Kasumi-1 (cell line): ENCODE measurements at places on chromosomes 4 and X.

GRCh38 chrX:3815896-3816664 is 102.6 kb upstream of the PRKX start:
- peak; percentile 33 for DNase-seq

- no peak for DNase-seq
Observed at GRCh38 chrX:39750848-39751247, 346.9 kb downstream of the BCOR start.

GRCh38 chr4:110544594-110544993 is 68.6 kb downstream of the ENPEP start:
- no peak for DNase-seq

DNA sequence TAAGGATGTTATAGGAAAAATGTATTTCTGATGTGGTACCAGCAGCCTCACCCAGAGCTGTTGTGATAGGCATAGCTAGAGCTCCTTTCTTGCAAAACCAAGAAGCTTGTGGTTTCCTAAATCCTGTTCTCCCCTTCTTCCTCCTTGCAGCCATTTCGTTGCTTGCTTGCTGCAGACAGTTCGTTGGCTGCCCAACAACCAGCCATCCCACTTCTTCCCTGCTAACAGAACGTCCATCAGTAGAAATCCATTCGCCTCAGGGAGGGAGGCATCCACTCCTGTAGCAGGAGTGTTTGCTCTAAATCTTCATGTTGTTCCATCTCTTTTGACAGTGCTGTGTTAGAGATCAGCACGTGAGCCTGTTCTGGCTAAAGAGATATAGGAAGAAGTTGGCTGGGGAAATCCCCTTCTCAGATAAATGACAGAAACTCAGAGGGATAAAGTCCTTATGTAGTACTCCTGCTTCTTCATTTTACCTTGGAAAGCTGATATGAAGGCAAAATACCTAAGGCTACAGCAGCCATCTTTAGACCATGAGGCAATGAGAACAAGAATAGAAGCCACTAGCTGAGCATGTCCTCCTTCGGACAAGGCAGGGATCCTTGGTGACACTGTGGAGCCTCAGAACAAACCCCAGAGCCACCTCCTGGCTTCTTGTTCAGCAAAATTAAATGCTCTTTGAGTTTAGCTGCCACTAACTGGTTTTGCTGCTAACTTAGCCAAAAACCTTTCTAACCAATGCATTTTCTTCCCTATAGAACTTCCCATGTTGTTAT is 68.4 kb upstream of the RELL1 start:
- peak; percentile 83 for DNase-seq

GRCh38 chrX:46029777-46030176 is 515.4 kb downstream of the ZNF674 start:
- DNase-seq = no peak
